ENCODE measurements at places on chromosomes 12 and 14. TPM values are rescaled to one million over a fixed set of nuclear protein-coding genes. Genes with fewer than 3 reads are reported as not detected.

GRCh38 chr12:120978296-120979219, at the start of gene HNF1A:
Gene HNF1A, plus strand, starts transcription at chr12:120978543. Its CDS starts 226 bp downstream, at chr12:120978769.
- no peak for DNase-seq

DNA sequence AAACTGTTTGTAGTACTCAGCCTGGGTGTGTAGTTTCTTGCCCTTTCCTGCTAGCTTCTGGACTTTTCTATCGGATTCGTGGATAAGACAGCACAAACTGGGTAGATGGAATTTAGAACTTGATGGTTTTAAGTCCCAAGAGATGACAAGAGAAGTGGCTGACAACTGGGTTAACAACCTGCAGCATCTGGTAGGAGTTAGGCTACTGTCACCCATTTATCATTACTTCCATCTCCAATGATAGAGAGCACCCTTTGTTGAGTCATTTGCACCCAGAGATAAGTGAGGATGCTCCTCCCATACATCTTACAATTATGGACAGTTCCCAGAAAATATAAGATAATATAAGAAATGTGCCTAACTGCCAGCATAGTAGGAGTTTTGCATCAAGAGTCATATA, 50.2 kb upstream of the FLRT2 start:
- no peak for DNase-seq

GRCh38 chr14:68981539-68981976, 2.5 kb upstream of the ACTN1 start:
- no peak for DNase-seq

DNA sequence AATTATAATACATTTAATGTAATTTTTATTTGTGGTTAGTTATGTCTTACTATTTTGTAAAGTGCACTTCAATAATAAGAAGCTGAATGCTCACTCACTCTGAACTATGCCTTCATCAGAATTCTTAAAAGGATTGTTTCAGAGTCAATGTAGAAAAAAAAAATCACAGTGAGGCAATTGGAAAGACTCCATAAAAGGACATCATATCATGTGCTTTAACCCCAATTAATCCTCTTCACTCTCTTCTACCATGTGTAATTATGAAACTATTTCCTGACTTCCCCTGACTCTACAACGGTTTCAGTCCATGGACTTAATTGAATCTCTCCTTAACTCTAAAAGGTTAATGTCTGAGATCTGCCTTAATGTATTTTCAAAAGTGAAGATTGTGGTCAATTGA, 250.4 kb upstream of the ALG10 start:
- DNase-seq = no peak

CABP1 gene
- total RNA-seq = not detected

ACOT2 gene
- 39.0 TPM for total RNA-seq

WIF1 gene
- not detected for total RNA-seq

HOXC12 gene
- 0.33 TPM for total RNA-seq

RASAL1 gene
- total RNA-seq = 0.69 TPM

Measured in PC-3 (cell line).